Suppressor macrophage treated with lipopolysaccharide for 1 hour (primary cell): ENCODE measurements at places on chromosomes 5 and 9.

DNA sequence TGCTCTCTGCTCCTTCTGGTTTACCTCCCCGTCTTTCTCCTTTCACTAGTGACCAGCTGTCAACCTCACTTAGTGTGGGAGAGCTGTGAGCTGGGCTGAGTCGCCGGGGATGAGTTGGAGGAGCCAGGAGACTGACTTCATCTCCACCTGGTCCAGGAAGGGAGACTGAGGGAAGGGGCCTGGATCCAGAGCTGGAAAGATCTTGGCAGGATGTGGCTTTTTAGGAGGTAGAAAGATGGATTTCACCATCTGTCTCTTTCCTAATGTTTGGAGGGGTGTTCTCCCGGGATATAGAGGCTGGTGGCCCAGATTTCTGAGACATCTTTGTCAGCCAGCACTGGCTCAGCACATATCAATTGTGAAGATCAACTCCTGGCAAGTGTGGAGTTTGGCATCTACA is 37.1 kb upstream of the TNC start:
- DNase-seq: no peak

GRCh38 chr5:137710086-137710485 is 25.8 kb downstream of the KLHL3 start:
- DNase-seq: no peak

GRCh38 chr5:2295476-2295875 is 412.8 kb upstream of the IRX4 start:
- DNase-seq: no peak

- DNase-seq: no peak
These were observed 45.1 kb upstream of the ASTN2 start for GRCh38 chr9:117459913-117460312.

DNA sequence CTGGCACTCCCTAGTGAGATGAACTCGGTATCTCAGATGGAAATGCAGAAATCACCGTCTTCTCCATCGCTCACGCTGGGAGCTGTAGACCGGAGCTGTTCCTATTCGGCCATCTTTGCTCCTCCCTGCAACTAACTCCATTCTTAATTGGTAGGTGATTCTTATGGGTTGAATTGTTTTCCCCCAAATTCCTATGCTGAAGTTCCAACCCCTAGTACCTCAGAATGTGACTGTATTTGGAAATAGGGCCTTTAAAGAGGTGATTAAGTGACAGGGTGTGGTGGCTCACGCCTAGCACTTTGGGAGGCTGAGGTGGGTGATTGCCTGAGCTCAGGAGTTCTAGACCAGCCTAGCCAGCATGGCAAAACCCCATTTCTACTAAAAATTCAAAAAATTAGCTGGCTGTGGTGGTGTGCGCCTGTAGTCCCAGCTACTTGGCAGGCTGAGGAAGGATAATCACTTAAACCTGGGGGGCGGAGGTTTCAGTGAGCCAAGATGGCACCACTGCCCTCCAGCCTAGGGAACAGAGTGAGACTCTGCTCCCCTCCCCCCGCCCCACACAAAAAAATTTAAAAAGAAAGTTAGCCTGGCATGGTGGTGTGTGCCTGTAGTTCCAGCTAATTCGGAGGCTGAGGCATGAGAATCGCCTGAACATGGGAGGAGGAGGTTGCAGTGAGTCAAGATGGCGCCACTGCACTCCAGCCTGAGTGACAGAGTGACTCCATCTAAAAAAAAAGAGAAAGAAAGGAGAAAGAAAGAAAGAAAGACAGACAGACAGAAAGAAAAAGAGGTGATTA is 25.2 kb upstream of the FOCAD start:
- no peak for DNase-seq

- no peak for DNase-seq
These were observed 4.2 kb downstream of the CTXN3 start for GRCh38 chr5:127652952-127653611.
